Fibroblast of skin of left quadriceps (primary cell): ENCODE measurements at places on chromosomes 2 and 18.

- no peak for DNase-seq
Measured at GRCh38 chr2:133053541-133053940, 383.5 kb upstream of the LYPD1 start.

DNA sequence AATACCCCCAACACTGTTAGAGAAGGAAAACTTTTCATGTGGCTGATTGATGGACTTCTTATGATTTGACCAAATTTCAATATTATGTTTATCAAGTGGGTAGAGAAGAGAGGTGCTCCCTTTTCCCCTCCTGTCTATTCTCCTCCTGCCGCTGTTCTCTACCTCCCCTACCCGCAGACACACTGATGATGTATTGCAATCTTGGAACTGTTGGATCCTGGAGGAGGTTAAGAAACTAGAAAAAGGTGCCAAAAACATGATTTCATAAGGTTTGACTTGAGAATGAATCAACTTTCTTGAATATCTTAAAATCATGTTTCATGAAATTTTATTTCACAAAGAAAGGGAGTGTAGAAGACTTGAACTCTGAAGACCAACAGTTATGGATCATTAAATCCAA lies 125.8 kb downstream of the MEIS1 start:
- no peak for DNase-seq

DNA sequence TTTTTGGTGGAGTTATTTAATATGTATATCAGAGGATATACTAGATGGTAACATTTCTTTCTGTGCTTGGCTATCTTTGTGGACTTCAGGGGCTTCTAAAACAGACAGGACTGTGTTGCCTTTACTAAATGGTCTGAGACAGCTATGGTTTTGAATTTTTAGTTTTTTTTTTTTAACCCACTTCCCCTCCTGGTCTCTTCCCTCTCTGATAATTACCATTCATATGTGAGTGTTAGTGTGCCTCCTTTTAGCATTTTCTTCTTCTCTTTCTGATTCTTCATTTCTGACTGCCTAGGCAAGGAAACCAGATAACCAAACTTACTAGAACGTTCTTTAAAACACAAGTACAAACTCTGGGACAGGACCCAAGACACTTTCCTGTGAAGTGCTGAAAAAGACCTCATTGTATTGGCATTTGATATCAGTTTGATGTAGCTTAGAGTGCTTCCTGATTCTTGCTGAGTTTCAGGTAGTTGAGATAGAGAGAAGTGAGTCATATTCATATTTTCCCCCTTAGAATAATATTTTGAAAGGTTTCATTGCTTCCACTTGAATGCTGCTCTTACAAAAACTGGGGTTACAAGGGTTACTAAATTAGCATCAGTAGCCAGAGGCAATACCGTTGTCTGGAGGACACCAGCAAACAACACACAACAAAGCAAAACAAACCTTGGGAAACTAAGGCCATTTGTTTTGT lies 52.7 kb downstream of the SMAD4 start:
- DNase-seq, result no peak

DNA sequence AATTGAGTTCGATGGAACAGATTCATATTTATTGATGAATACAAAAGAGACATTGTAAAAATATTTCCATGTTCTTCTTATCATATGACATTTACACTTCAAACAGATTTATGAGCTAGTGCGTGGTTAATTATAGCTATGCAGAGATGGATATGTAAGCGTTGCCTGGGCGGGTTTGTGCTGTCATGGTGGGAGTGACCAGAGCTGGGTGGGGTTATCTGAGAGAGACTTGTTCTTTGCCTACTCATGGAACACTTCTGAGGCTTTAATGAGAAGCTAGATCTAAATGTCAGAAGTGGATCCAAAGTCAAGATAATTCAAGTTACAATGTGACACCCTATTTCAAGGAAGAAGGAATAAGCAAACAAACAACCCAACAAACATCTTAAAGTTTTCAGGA lies 162.3 kb upstream of the ZEB2 start:
- DNase-seq, result no peak

DNA sequence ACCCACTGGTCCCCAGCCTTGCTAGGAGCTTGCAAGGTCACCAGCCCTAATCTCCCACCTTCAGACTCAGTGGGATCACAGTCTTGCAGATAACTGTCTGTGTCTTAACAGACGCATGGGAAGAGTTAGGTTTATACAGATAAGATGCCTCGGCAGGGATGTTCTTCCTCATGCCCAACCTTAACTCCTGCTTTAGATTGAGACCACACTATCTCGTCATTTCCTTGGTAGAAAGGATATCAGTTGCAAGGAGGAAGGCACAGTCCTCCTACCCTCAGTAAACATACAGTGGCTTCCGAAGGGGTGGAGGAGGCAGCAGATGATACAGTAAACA lies 7.2 kb downstream of the NT5DC4 start:
- no peak for DNase-seq

GRCh38 chr2:18336975-18337374 lies 223.5 kb downstream of the RDH14 start:
- no peak for DNase-seq

DNA sequence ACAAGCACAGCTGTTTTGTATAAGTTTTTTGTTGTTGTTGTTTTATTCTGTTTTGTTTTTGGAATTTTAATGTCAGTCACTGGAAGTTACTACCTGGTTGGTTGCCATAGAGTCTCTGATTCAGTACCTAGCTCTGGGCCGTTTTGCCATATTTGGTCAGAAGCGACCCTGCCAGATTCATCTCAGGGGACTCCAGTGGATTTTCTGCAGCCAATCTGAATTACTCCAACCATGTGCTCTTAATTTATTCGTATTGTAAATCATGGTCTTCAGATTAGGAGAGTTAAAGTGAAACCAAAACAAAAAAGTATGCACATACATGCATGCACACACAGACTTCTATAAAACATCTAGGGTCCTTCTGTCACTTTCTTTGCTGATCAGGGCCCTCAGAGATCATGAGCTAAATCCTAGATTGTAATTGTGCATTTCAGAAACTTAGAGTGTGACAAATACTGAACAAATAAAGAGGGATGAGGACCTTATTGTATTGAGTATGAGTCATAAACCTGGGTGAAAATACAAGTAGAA lies 317.4 kb upstream of the UBE2E3 start:
- DNase-seq, result peak; percentile 65

GRCh38 chr2:220034426-220035130 lies 407.1 kb downstream of the SLC4A3 start:
- DNase-seq, result peak; percentile 62

DNA sequence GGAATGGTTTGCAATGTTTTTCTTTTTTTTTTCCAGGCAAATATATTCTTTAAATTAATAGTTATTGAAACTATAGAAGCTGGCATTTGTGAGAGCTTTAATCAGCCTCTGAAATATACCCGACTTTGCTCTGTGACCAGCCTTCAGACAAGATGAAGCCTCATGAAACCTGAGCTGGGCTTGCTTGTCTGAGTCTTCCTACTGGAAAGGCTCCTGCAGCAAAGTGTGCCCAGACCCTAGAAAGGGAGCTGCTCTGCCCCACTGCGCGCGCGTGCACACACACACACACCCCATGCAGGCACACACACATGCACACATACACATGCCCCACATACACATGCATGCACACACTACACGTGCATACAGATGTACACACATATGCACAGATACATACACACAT lies 203.3 kb upstream of the NT5C1B start:
- no peak for DNase-seq

GRCh38 chr2:144963031-144963430 lies 443.1 kb upstream of the ZEB2 start:
- no peak for DNase-seq

DNA sequence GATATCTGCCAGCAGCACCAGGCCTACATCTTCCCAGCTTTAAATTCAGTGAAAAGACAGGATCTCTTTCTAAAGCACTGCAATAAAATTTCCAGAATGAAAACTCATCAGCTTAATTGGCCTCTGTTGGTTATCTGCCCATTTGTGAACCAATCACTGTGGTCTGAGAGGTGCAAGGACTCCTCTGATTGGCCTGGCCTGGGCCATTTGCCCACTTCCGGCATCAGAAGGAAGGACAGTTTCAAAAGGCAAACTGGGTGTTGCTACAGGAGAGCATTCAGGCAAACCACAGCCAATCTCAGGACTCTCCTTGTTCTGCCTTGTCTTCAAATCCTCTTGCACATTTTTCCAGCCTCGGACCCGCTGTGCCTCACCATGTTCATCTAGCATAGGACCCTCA lies 163.9 kb upstream of the CCDC150 start:
- no peak for DNase-seq
